Activated CD4-positive, alpha-beta T cell treated with anti-CD3 and anti-CD28 coated beads for 36 hours (primary cell): ENCODE measurements at places on chromosomes 2 and 18. TPM values are rescaled to one million over a fixed set of nuclear protein-coding genes. Genes with fewer than 3 reads are reported as not detected.

GRCh38 chr2:210233487-210233886, 8.2 kb upstream of the ACADL start:
- H3K36me3 ChIP-seq: no peaks in the 10 kb centered on the region
- H3K27me3 ChIP-seq: peaks cover 16% of the 10 kb centered on the region
- no peak for DNase-seq
- H3K4me1 ChIP-seq: no peaks in the 10 kb centered on the region

GRCh38 chr2:233371641-233372040, 17.3 kb downstream of the DGKD start:
- H3K27ac ChIP-seq: no peak overlapping the region
- H3K4me1 ChIP-seq: peaks cover 27% of the 10 kb centered on the region
- no peak overlapping the region for H3K4me3 ChIP-seq
- no peaks in the 10 kb centered on the region for H3K27me3 ChIP-seq
- peaks cover 11% of the 10 kb centered on the region for H3K36me3 ChIP-seq

The UGT1A10 gene
- total RNA-seq: not detected

GRCh38 chr2:158042666-158043065, 59.0 kb upstream of the UPP2 start:
- H3K27ac ChIP-seq: no peak overlapping the region
- DNase-seq: no peak
- no peak overlapping the region for H3K4me3 ChIP-seq
- H3K36me3 ChIP-seq: no peaks in the 10 kb centered on the region

The STON1 gene
- total RNA-seq: 1.3 TPM

- no peaks in the 10 kb centered on the region for H3K36me3 ChIP-seq
- no peak for DNase-seq
- H3K27me3 ChIP-seq: no peaks in the 10 kb centered on the region
- no peaks in the 10 kb centered on the region for H3K4me1 ChIP-seq
Measured at GRCh38 chr2:124318913-124319312, 293.8 kb downstream of the CNTNAP5 start.

The SLC35G4 gene
- not detected for total RNA-seq

DNA sequence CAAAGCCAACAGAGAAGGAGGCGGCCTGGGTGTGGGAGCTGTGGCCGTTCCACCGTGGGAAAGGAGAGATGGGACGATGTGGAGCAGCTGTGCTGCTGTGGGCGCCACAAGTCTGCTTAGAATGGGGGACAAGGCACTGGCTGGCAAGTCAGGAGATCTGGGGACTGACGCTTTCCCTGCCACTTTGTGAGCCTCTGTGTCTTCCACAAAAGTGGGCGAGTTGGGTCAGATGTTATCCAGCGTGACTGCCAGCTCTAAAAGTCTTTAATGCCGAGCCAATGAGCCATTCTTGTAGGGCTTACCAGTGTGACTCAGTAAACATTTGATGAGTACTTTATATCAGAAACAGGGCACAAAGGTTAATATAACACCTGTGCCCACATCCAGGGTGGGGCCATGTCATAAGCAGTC, 113.6 kb upstream of the MGAT5 start:
- no peak for DNase-seq
- H3K27me3 ChIP-seq: no peaks in the 10 kb centered on the region
- peaks cover 90% of the 10 kb centered on the region for H3K4me1 ChIP-seq
- H3K4me3 ChIP-seq: no peak overlapping the region
- H3K36me3 ChIP-seq: peaks cover 19% of the 10 kb centered on the region

DNA sequence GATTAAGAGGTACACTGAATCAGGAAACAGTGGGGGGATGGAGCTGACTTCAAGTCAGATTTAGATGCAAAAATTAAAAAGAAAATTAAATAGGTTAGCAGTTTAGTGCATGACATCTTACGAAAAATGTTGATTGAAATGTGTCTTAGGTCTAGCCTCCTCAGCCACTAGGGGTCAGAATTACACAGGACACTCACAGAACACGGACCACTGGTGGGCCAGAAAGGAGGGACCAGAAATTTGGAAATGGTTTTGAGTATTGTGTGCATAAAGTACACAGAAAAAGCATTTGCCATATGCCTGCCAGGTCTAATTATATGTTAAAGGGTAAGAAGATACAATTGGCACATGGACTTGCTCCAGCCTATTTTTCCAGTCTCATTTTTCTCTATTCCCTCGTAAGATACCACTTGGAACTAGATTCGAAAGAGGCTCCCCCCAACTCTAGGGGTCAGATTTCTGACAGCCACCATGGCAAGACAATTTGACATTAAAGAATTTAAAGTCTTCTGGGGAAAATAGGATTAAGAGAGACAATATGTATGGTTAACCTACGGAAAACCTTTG, 550.2 kb upstream of the SETBP1 start:
- H3K27ac ChIP-seq: no peak overlapping the region
- peaks cover 2% of the 10 kb centered on the region for H3K27me3 ChIP-seq
- peak; percentile 14 for DNase-seq
- no peaks in the 10 kb centered on the region for H3K36me3 ChIP-seq
- no peak overlapping the region for H3K4me3 ChIP-seq
- no peaks in the 10 kb centered on the region for H3K4me1 ChIP-seq

The CXCR4 gene
- 75.4 TPM for total RNA-seq

The CTNNA2 gene
- total RNA-seq: not detected

The WNT6 gene
- 0.30 TPM for total RNA-seq

DNA sequence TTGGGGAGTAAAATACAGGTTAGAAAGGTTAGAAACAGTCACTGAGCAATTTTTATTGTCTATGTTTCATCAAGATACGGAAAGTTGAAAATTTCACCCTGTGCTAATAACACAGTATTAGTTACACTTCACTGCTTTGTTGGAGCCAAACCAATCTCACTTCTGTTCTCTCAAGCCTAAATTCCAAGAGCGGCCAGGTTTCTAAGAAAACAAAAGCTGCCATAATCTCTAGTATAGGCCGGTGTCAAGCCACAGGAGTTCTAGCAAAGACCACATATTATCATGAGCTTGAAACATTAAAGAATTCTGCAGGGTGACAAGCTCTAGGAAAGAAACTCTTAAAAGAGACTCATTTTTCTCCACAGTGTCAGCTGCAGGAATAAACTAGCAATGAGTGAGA, 128.7 kb downstream of the TXNL1 start:
- DNase-seq: no peak
- peaks cover 22% of the 10 kb centered on the region for H3K4me1 ChIP-seq
- peaks cover 3% of the 10 kb centered on the region for H3K27me3 ChIP-seq
- H3K27ac ChIP-seq: no peak overlapping the region

The COPS8 gene
- 74.5 TPM for total RNA-seq

The UGT1A5 gene
- total RNA-seq: not detected

- no peaks in the 10 kb centered on the region for H3K36me3 ChIP-seq
- H3K27me3 ChIP-seq: peaks cover 24% of the 10 kb centered on the region
- H3K27ac ChIP-seq: no peak overlapping the region
- DNase-seq: no peak
Measured at GRCh38 chr18:62605685-62606084, 82.9 kb downstream of the ZCCHC2 start.

- peaks cover 10% of the 10 kb centered on the region for H3K27me3 ChIP-seq
- H3K4me3 ChIP-seq: no peak overlapping the region
- H3K36me3 ChIP-seq: no peaks in the 10 kb centered on the region
- DNase-seq: no peak
- no peak overlapping the region for H3K27ac ChIP-seq
- peaks cover 18% of the 10 kb centered on the region for H3K4me1 ChIP-seq
Measured at GRCh38 chr18:31636387-31636786, 44.7 kb downstream of the TTR start.

DNA sequence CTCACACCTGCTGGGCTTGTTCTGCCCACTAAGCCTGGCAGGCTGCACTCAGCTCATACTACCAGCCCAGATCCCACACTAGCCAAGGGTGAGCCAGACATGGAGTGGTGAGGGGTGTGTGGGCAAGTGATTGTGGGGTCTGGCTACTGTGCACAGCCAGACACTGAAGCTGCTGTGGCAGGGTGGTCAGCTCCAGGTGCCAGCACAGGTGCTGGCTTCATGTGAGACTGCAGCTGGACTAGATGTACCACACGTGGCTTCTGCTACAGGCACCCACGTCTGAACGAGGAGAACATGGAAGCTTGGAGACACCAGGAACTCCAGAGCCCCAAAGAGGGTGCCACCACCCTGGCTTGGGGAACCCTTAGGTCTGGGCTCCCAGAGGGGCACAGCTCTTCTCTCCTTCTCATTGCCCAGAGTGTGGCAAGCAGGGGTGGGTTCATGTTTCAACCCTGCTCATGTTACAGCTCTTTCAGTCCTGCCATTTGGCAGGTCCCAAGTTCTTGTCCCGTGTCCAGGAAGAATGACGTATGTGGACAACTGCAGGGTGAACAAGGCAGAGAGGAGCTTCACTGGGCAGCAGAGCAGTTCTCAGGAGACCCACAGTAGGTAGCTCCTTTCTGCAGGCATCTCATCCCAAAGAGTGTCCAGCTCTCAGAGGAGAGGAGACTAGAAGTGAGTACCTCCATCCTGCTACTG, 1624.2 kb upstream of the TMEFF2 start:
- DNase-seq: no peak
- no peaks in the 10 kb centered on the region for H3K36me3 ChIP-seq
- no peak overlapping the region for H3K4me3 ChIP-seq
- H3K4me1 ChIP-seq: no peaks in the 10 kb centered on the region
- no peaks in the 10 kb centered on the region for H3K27me3 ChIP-seq
- no peak overlapping the region for H3K27ac ChIP-seq

The DES gene
- total RNA-seq: not detected

- no peaks in the 10 kb centered on the region for H3K4me1 ChIP-seq
- no peak overlapping the region for H3K27ac ChIP-seq
- H3K27me3 ChIP-seq: no peaks in the 10 kb centered on the region
- H3K36me3 ChIP-seq: peaks cover 30% of the 10 kb centered on the region
- no peak overlapping the region for H3K4me3 ChIP-seq
- DNase-seq: no peak
Measured at GRCh38 chr2:238255636-238256035, 15.8 kb upstream of the HES6 start.

GRCh38 chr2:8081130-8081529, 600.7 kb upstream of the ID2 start:
- H3K27me3 ChIP-seq: no peaks in the 10 kb centered on the region
- no peak overlapping the region for H3K27ac ChIP-seq
- peaks cover 15% of the 10 kb centered on the region for H3K36me3 ChIP-seq

- H3K4me3 ChIP-seq: no peak overlapping the region
- H3K27ac ChIP-seq: no peak overlapping the region
- no peak for DNase-seq
- H3K27me3 ChIP-seq: peaks cover 2% of the 10 kb centered on the region
- H3K36me3 ChIP-seq: no peaks in the 10 kb centered on the region
Measured at GRCh38 chr2:215107216-215108056, 31.0 kb downstream of the ABCA12 start.

The CCDC148 gene
- 0.26 TPM for total RNA-seq

GRCh38 chr2:6683516-6683915, 182.2 kb downstream of the CMPK2 start:
- H3K27ac ChIP-seq: no peak overlapping the region
- no peak for DNase-seq
- H3K4me1 ChIP-seq: no peaks in the 10 kb centered on the region
- H3K4me3 ChIP-seq: no peak overlapping the region

GRCh38 chr18:2758309-2758708, 88.5 kb upstream of the EMILIN2 start:
- peaks cover 34% of the 10 kb centered on the region for H3K36me3 ChIP-seq
- H3K4me3 ChIP-seq: no peak overlapping the region
- no peak for DNase-seq
- H3K27me3 ChIP-seq: no peaks in the 10 kb centered on the region
- peak overlapping the region; percentile 64 for H3K27ac ChIP-seq
- H3K4me1 ChIP-seq: peaks cover 14% of the 10 kb centered on the region

The SLC16A14 gene
- total RNA-seq: 1.2 TPM

The GPR45 gene
- total RNA-seq: not detected

DNA sequence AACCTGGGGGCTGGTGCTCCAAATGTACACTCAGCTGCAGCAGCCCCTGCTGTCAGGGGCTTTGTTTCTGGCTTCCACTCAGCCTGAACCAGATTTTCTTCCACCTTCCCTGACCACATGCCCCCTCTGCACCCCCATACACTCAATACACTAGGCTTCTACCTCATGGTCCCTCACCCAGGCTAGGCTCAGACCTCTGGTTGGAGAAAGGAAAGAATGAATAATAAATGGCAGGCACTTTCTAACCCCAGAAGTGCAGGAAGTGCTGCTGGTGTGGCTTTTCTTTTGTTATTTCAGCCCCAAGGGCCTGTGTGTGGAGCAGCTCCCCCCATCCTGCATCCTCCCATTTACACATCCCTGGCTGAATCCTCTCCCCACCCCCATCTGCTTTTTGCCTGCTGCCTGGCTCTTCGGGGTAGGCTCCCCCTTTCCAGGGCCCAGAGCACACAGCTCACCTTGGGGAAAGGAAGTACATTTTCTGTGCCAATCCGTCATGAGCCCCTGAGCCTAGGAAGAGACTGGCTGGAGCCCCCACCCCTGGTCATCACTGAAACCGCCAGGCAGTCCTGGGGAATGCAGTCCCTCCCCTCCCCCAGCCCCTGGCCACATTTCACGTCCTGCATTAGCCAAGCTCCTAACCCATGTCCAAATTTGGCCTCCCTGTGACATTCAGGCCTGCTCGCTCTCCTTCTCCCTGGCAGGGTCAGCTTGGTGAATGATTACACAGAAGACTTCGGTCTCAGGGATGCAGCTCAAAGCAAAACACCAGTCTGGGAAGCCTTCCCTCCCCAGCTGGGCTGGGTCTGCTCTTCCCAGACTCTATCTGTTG, 2.6 kb downstream of the DYSF start:
- H3K4me3 ChIP-seq: no peak overlapping the region
- H3K27me3 ChIP-seq: peaks cover 30% of the 10 kb centered on the region
- DNase-seq: no peak
- no peak overlapping the region for H3K27ac ChIP-seq

- H3K27ac ChIP-seq: no peak overlapping the region
- no peak for DNase-seq
- H3K36me3 ChIP-seq: no peaks in the 10 kb centered on the region
- H3K4me1 ChIP-seq: peaks cover 3% of the 10 kb centered on the region
- no peak overlapping the region for H3K4me3 ChIP-seq
Measured at GRCh38 chr2:112725545-112726457, 5.0 kb downstream of the NT5DC4 start.

The OBSL1 gene
- 1.0 TPM for total RNA-seq

DNA sequence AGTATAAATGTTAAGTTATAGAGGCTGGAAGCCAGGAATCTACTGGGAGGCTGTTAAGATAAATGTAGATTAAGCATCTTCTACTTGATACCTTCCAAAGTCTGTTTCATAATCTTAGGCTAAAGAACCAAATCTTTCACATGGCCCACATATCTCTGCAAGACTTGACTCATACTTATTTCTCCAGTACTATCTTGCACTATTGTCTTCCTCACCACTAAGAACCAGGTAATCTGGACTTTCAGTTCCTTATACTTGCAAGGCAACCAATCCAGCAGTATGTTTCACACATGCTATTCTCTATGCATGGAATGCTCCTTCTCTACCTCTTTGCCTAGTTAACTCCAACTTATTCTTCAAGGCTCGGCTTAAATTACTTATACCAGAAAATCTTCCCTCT, 62.2 kb downstream of the RBMS1 start:
- peaks cover 58% of the 10 kb centered on the region for H3K4me1 ChIP-seq
- no peak for DNase-seq
- no peak overlapping the region for H3K27ac ChIP-seq
- no peaks in the 10 kb centered on the region for H3K27me3 ChIP-seq
- H3K36me3 ChIP-seq: peaks cover 20% of the 10 kb centered on the region

GRCh38 chr2:181626671-181627070, 30.2 kb downstream of the CERKL start:
- H3K4me3 ChIP-seq: no peak overlapping the region
- no peaks in the 10 kb centered on the region for H3K4me1 ChIP-seq
- H3K36me3 ChIP-seq: no peaks in the 10 kb centered on the region
- no peak for DNase-seq
